ENCODE measurements at places on chromosomes 5 and 9. TPM values are rescaled to one million over a fixed set of nuclear protein-coding genes. Genes with fewer than 3 reads are reported as not detected.

DNA sequence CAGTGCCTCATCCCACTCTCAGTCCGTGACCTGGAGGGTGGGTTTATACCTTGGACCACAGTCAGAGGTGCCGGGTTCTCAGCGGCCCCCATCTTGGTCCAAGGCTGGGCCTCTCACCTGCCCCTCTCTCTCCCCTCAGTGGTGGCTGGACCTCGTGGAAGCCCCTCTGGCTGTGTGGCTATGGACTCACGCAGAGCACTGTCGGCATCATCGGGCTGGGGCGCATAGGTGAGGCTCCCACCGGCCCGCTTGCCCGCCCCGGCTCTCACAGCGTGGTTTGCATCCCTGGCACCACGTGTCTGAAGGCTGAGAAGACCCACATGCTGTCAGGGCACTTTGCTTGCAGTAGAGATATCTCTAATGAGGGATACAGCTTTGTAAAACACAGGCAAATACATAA lies 5.8 kb downstream of the GRHPR start:
- no peak for DNase-seq

- no peak for DNase-seq
These were observed 2.0 kb upstream of the FOXB2 start for GRCh38 chr9:77017505-77017894.

GRCh38 chr9:7729371-7730163 lies 70.0 kb downstream of the DMAC1 start:
- no peak for DNase-seq

GRCh38 chr9:138014563-138014945 lies 137.0 kb downstream of the CACNA1B start:
- no peak for DNase-seq

- DNase-seq, result no peak
These were observed 227.9 kb upstream of the CLINT1 start for GRCh38 chr5:158086856-158087255.

DNA sequence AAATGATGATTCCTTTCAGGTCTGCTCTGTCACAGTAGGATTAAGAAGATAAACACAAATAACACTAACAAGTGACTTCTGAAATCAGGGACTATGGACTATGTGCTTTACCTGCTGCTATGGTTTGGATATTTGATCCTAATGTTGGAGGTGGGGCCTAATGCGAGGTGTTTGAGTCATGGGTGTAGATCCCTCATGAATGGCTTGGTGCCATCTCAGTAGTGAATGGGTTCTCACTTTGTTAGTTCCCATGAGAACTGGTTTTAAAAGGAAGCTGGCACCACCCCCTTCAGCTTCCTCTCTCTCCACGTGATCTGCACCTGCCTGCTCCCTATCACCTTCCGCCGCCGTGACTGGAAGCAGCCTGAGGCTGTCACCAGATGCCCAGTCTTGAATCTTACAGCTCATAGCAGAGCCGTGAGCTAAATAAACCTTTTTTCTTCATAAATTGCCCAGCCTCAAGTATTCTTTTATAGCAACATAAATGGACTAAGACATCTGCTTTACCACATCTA lies 3.3 kb downstream of the PPIC start:
- DNase-seq, result no peak

GRCh38 chr9:125447202-125447802 lies 185.7 kb downstream of the GAPVD1 start:
- no peak for DNase-seq

DNA sequence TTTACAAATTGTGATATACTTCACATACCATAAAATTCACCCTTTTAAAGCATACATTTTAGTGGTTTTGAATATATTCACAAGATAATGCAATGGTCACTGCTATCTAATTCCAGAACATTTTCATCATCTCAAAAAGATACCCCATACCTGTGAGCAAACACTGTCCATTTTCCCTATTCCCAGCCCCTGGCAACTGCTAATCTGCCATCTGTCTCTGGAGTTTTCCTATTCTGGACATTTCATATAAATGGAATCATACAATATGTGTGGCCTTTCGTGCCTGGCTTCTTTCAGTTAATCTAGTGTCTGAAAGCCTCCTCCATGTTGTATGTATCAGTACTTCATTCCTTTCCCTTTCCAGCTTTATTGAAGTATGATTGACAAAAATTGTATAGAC lies 14.7 kb downstream of the SNX30 start:
- no peak for DNase-seq

CORO2A gene
- total RNA-seq, result 25.8 TPM

CLIC3 gene
- 0.99 TPM for total RNA-seq

MAP1B gene
- 20.9 TPM for total RNA-seq

ARL14EPL gene
- not detected for total RNA-seq
